ENCODE measurements at places on chromosomes 5 and 9. TPM values are rescaled to one million over a fixed set of nuclear protein-coding genes. Genes with fewer than 3 reads are reported as not detected.

Gene NIPAL4
- 4.8 TPM for polyA plus RNA-seq

Gene GABRA6
- 0.11 TPM for polyA plus RNA-seq

Gene STPG3
- 0.32 TPM for polyA plus RNA-seq

Gene SV2C
- polyA plus RNA-seq: 39.4 TPM

Gene EPB41L4A
- 38.2 TPM for polyA plus RNA-seq

Gene HEMGN
- 2.2 TPM for polyA plus RNA-seq

Gene TTC23L
- 4.6 TPM for polyA plus RNA-seq

Gene PCDHGA5
- polyA plus RNA-seq: 14.0 TPM

Gene GDA
- polyA plus RNA-seq: 2.3 TPM

Gene TSTD2
- polyA plus RNA-seq: 30.7 TPM

Gene TPPP
- polyA plus RNA-seq: 57.8 TPM

Gene PROB1
- polyA plus RNA-seq: 7.1 TPM

Gene GABBR2
- polyA plus RNA-seq: 119 TPM

Gene CAMK2A
- 26.8 TPM for polyA plus RNA-seq

Gene MYO10
- polyA plus RNA-seq: 77.7 TPM

Gene OR1J2
- polyA plus RNA-seq: not detected

Gene PCDHA6
- 12.9 TPM for polyA plus RNA-seq

Gene HABP4
- 38.9 TPM for polyA plus RNA-seq

Gene TRIM36
- polyA plus RNA-seq: 41.2 TPM

Gene PTGDS
- polyA plus RNA-seq: 304 TPM

Gene ADRA1B
- 10.8 TPM for polyA plus RNA-seq

Gene TLR4
- 10.7 TPM for polyA plus RNA-seq

Gene SLCO4C1
- polyA plus RNA-seq: 0.38 TPM

Gene CRHBP
- polyA plus RNA-seq: 7.5 TPM

Gene DMRT2
- polyA plus RNA-seq: 3.9 TPM

Gene PPP1R26
- 37.8 TPM for polyA plus RNA-seq

Gene SPEF2
- 18.5 TPM for polyA plus RNA-seq

Gene CYLC2
- not detected for polyA plus RNA-seq

Gene FOXD4L4
- 0.43 TPM for polyA plus RNA-seq

Gene IL31RA
- polyA plus RNA-seq: 0.38 TPM

Gene FPGS
- 50.1 TPM for polyA plus RNA-seq

Gene MSX2
- 5.5 TPM for polyA plus RNA-seq

Gene MAP1B
- 372 TPM for polyA plus RNA-seq

Gene RAB3C
- polyA plus RNA-seq: 77.6 TPM

Gene CAMK4
- 19.3 TPM for polyA plus RNA-seq

Gene CCL27
- polyA plus RNA-seq: 1.0 TPM

Gene IFNA4
- not detected for polyA plus RNA-seq

Data from spinal cord (tissue), 10 donors.